Myocyte (in vitro differentiated cells): ENCODE measurements at places on chromosomes 1 and 21. TPM values are rescaled to one million over a fixed set of nuclear protein-coding genes. Genes with fewer than 3 reads are reported as not detected.
A peak's percentile ranks its signal among the peaks of the same experiment; 100 is the strongest.

HSPB7 gene
- 38.7 and 94.0 TPM in 2 replicates for total RNA-seq

LAMTOR2 gene
- 40.1 and 51.4 TPM in 2 replicates for total RNA-seq

FCRL2 gene
- total RNA-seq = not detected in 2 replicates

DTL gene
- total RNA-seq = 0.78 and 1.2 TPM in 2 replicates

GRIK1 gene
- total RNA-seq = 0.16 TPM in 1 of 2 replicates, not detected in the other

KCNQ4 gene
- total RNA-seq = 79.4 and 152 TPM in 2 replicates

MCOLN2 gene
- total RNA-seq = 0.48 TPM in 1 of 2 replicates, not detected in the other

CITED4 gene
- total RNA-seq = 4.9 and 5.0 TPM in 2 replicates

VWA1 gene
- 0.52 and 1.0 TPM in 2 replicates for total RNA-seq

WDR64 gene
- not detected in 2 replicates for total RNA-seq

DNA sequence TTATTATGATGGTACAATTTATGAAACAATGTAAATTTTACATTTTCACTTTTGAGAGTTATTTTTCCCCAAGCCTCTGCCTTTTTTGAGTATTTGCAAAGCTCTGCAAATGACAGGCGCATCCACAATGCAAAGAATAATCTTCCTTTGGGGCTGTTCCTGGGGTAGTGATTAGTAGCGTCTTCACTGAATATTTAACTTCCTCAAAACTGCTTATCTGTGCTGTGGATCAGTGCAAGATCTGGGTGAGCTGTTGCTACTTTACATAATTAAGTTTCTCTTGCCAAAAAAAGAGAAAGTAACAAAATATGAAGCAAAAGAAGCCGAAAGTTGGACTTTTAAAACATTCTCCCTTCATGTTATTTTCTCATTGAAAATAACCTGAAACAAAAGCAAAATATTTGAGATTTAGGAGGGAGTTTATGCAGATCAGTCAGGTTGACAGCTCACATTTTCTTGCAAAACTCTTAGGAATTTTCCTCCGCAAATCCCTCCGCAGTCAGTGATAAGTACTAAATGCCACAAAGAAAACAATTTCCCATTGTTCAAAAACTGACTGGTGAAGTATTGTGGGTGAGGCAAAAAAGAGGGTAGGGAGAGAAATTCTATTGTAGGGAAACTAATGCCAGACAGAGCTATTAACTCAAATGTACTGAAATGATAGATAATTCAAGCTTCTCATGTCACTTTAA, 276.4 kb upstream of the B3GALT2 start:
- DNase-seq = no peak

DNA sequence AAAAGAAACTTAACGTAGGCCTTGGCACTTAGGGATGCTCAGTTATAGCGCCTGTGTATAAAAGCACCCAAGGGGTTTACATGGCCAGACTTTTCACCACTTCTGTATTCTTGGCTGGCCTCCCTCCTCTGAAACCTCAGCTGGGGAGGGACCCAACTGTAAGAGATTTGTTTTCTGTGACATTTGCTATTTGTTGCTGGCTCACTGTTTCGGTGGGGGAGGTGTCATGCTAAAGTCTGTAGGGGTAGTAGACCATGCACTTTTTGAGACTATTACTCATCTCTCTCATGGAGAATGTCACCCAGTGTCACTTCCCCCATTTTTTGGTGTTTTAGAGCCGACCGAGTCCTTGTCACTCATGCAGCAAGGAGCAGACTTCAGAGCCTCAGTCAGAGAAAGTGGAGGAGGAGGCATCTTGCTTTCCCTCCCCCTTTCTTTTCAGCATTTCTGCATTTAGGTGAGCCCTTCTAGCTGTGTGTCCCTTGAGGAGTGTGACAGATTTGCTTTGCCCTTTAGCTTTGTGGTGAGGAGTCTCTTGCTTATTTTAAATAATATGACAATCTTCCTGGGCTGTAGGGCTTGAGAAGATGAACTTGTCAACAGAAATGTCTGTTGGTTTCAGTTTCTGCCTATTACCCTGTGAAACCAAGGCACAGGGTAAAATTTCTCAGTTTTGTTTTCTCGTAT, 160.1 kb downstream of the FASLG start:
- DNase-seq = no peak

DNA sequence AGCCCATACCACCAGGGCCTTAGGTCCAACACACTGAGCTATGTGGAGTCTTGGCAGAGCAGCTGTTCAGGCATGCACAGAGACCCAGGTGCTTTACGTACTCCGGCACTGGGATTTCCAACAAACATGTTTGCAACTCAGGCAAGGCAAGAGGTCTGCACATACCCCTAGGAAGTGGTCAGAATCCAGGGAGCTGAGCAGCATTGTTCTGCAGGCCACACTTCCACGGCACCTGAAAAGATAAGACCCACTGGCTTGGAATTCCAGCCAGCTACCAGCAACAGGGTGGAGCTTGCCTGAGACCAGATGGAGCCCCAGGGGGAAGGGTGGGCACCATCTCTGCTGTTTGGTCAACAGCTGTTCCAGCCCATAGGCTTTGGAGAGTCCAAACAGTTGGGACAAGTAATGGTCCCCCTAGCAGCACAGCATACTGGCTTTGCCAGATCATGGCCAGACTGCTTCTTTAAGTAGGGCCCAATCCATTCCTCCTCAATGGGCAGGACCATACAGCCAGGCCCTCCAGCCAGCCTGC, 51.7 kb upstream of the LRRC8B start:
- DNase-seq = no peak

DNA sequence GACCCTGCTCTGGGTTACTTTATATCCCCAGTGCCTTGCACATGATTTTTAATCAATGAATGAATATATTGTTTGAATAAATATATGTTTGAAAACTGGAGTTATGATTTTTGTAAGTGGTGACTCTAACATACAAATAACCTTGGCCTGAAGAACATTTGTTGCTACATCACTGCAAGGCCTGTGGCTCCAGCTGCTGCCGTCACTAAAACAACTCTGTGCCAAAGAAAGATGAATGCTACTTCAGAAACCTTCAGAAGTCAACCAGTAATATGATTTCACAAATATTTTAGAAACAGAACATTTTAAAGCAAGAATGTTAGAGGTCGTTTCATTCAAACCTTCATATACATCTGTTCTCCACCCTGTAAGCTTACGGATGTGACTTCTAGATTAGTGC, 60.6 kb upstream of the SEC16B start:
- DNase-seq = peak; percentile 86

GRCh38 chr1:59128239-59128736, 168.6 kb upstream of the FGGY start:
- DNase-seq = no peak

DNA sequence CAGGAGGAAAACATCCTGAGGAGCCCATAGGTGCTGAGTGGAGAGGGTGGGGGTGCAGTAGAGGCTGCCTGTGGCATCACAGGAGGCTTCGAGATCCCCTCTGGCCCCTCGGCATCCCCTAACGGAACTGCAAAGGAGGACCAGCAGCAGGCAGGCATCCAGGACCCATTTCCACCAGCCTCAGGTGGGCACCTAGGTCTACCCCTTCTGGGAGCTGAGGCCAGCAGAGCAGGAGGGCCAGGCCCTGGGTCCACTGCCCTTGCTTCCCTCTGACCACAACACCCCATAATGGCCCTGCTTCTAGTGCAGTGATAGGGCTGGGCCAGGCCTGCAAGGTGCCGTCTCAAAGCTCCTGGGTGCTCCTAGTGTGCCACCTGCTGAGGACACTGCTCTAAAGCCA, 723.0 kb downstream of the PTPRU start:
- DNase-seq = no peak

DNA sequence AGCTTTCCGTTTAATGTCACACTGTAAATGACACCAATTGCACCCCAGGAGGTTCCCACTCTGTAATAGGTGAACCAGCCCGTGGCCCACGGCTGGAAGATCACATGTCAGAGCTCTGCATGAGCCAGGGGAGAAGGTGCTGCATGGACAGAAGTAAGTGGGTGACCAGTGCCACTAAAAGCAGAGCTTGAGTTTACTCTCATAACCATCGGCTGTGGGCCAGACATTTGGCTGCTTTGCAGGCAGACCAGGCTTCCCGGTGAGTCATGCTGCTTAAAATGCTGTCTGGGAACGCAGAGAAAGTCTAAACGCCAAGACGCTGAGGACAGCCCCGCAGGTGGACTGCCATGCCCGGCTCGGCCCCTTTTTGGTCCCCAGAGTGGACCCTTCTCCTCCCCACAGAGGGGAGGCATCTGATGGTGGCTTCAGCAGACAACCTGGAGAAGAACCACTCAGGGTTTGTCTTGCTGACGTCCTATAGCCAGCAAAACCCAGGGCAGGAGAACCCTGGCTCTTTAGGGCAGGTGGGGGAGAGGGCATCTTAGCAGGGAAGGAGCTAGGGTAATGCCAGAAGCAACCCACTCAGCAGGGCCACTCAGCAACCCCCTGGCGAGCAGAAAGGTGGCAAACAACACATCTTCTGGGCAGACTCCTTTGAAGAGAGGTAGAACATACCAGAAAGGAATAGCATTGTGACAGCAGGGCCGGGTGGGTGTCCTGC, 7.3 kb downstream of the KIAA2013 start:
- peak; percentile 94 for DNase-seq

- no peak for DNase-seq
These were observed 187.7 kb upstream of the CACYBP start for GRCh38 chr1:174812016-174812415.

GRCh38 chr1:107430540-107431228, 289.8 kb downstream of the NTNG1 start:
- DNase-seq = peak; percentile 59

DNA sequence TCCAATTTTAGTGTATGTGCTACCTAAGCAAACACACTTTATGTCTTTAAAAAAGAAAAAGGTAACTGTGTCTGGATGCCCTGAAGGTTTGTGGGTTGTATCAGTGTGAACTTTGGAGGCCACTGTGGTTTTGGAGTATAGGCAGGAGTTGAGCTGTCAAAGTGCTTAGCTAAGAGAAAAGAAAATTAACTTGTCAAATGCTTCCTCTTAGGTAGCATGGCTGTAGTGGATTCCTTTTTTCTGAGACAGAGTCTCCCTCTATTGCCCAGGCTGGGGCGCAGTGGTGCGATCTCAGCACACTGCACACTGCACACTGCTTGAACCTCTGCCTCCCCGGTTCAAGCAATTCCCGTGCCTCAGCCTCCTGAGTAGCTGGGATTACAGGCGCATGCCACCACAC, 11.2 kb upstream of the SLC41A1 start:
- no peak for DNase-seq

DNA sequence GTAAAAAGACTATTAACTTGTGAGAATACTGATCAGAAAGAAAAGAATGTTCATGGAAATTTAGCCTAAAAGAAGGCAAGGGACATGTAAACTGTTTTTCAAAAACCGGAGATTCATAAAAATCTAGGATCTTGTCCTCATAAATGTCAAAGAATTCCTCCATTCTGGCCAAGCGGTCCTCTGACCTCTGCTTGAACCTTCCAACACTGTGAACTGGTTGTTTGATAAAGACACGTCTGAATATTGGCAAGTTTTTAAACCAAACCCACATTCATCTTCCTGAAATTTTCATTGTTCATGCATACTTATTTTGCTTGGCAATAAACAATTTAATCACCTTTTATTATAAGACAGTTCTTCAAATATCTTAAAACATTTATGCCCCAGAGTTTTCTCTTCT, 19.8 kb downstream of the ASPM start:
- DNase-seq = no peak

GRCh38 chr1:25090707-25091422, 141.4 kb downstream of the SYF2 start:
- peak; percentile 60 for DNase-seq

DNA sequence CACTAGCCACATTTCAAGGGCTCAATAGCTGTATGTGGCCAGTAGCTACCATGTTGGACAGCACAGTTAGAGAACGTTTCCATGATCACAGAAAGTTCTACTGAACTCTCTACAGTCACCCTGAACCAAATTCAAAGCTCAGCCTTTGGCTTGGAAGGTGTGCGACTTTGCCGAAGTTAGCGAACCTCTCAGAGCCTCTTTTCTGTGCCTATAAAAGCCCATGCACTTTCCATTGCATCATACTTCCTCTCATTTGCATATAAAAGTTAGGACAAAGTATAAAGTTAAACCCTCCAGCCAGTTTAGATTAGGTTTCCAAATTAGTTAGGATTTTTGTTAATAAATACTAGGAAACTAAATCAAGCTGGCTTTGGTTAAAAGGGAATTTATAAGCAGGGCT, 4.7 kb upstream of the SLC1A7 start:
- DNase-seq = no peak

DNA sequence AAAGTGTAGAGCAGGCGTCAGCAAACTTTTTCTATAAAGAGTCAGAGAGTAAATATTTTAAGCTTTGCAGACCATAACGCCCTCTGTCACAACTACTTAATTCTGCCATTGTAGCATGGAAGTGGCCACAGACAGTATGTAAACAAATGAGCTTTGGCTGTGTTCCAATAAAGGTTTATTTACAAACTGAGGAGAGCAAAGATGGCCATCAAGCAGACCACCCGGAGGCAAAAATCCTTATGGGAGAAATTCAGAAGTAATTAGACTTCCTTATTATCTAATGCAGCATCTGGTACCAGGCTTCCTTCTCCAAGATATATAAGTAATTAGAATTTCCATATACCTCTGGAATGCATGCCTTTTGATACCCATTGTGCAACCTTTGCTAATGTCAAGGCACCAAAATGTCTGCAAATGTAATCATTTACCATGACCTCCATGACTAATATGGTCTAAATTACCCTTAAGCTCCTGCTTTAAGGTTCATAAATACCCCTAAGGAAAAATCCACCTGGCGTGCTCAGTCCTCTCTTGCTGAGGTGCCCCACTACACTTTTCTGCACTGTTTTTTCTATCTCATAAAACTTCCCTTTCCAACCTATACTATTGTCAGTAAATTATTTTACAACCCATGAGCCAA, 377.8 kb downstream of the MATN1 start:
- DNase-seq = no peak

DNA sequence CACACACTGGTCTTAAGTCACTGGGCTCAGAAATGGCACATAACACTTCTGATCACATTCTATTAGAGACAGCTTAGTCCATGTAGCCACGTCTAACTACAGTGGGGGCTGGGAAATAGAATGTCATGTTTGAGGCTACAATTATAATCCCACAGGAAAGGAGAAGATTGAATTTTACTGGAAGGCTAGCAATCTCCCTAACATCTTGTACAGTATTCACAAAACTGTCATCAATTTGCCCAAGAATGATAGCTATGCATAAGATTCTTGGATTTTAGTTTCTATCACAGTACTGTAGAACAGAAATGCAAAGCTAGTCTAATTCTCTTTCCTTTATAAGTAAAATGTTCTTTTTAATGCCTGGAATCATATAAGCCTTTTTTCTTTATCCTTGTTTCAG, 12.7 kb upstream of the ZMYM6 start:
- no peak for DNase-seq

DNA sequence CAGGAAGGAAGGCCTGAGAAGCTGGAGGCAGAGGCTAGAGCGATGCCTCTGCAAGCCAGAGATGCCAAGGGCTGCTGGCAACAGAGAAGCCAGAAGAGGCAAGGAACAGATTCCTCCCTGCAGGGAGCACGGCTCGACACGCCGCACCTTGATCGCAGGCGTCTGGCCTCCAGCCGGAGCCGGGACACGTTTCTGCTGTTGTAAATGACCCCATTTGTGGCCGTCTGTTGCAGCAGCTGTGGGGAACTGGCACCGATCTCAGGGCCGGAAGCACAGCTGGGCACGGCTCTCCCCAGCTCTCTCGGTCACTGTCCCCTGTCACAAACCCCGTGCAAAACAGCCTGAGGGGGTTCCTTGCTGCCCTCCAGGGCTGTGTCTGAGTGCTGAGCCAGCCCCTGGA, 59.6 kb downstream of the SIK1 start:
- DNase-seq = peak; percentile 32

- no peak for DNase-seq
These were observed 25.6 kb downstream of the IRF2BP2 start for GRCh38 chr1:234584420-234584805.
